Umbilical cord (tissue), 2 donors: ENCODE measurements at places on chromosomes 13 and 19. TPM values are rescaled to one million over a fixed set of nuclear protein-coding genes. Genes with fewer than 3 reads are reported as not detected.
A peak's percentile ranks its signal among the peaks of the same experiment; 100 is the strongest.

SIGLEC12 gene
- 5.3 TPM for total RNA-seq

- no peak for DNase-seq
Measured at GRCh38 chr19:8595651-8596050, 14.9 kb downstream of the ADAMTS10 start.

CEACAM7 gene
- 3.6 TPM for total RNA-seq

- peak; percentile 45 for DNase-seq
Measured at GRCh38 chr19:42466521-42467182, 23.9 kb upstream of the CXCL17 start.

ZNF284 gene
- total RNA-seq = 4.1 TPM

DNA sequence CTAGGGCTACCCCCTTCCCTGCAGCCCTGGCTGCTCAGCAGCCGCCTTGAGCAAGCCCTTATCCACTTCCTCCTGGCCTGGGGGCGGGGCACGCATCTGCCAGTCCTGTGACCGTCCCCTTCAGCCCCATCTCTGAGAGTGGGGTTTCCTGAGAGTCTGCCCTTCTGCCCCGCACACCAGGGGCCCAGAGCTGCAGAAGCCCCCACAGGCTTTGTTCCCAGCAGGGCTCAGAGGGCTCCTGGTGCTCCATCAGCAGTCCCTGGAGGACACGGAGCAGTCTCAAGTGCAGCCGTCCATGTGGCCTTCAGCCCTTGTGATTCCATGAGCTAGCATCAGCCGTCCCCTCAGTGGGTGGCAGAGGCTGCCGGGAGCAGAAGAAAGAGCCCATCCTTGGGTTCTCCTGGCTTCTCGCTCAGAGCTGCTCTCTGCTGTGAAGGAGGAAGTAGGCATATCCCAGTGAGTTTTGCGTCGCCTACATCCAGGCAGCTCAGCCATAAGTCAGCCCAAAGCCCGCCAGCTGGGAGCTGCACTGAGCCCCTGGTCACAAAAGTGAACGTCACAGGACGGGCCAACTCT is 16.3 kb downstream of the MYO9B start:
- no peak for DNase-seq

GRCh38 chr13:32376642-32377415 is 51.1 kb downstream of the N4BP2L1 start:
- no peak for DNase-seq

GRCh38 chr19:944171-944567 is 18.3 kb downstream of the ARID3A start:
- DNase-seq = peak; percentile 96

DNA sequence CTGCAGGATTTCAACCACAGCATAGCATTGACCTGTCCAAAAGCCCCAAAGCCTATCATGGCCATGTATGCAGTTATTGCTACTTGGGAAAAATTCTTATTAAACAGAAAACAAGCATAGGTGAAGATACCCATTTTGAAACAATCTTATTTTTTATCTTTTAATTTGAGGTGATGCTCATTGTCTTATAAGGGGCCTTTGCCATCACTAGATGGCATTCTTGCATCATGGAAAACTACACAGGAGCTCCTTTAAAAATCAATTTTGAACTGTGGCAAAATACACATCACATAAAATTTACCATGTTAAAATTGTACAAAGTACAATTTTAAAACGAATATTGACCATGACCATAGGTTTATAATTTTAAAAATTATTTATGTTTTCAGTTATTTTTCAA is 38.9 kb upstream of the ZNF835 start:
- DNase-seq = no peak

DNA sequence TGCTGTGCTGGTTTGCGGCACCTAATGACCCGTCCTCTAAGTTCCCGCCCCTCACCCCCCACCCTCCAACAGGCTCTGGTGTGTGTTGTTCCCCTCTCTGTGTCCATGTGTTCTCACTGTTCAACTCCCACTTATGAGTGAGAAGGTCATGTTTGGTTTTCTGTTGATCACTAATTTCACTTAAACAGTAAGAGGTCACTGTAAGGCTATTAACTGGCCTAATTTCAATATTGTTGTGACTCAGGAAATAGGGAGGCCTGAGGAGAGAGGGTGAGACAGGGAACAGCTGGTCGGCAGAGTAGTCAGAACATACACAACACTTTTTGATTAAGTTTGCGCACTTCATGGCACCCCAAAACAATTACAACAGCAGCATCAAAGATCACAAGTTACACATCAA is 15.6 kb downstream of the TUBGCP3 start:
- no peak for DNase-seq

- no peak for DNase-seq
Measured at GRCh38 chr19:17125062-17125727, 49.6 kb downstream of the MYO9B start.

GRCh38 chr13:90564096-90564495 is 783.4 kb upstream of the MIR17HG start:
- DNase-seq = no peak

DNA sequence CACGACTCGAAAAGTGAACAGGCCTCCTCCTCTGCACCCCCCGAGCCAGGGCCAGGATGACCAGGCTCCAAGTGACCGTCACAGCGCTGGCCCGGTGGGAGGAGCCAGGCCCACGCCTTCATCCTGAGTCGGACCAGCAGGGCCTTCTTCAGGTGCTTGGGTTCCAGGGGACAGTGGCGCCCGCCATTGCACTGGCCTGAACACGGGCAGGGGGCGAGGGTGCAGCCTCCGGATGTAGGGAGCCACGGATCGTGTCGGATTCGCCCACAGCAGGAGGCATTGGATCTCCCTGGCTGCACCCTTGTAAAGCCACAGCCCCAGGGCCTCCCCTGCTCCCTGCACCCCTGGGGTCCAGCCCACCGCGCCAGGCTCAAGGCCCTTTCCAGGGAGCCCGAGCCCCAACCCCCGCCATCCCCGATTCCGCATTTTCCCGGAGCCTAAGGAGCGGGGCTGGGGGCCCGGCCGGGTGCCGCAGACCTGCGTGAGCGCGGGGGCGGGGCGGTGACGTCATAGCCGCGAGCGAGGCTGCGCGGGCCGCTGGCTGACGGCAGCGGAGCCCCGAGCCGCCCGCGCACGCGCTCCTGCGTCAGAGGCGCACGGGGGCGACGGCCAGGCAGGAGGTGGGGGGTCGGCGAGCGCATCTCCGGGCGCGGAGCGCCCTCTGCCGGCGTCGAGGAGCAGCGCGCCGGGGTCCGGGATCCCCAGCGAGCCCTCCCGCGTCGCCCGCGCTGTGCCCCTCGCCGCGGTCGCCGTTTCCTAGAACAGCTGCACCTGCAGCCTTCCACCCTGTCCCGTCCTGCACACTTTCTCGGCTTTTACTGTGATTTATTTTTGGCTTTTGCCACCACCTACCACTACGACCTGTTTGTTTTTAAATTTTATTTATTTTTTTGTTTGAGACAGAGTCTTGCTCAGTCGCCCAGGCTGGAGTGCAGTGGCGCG is 1.5 kb upstream of the ATP5F1D start:
- peak; percentile 90 for DNase-seq

DNA sequence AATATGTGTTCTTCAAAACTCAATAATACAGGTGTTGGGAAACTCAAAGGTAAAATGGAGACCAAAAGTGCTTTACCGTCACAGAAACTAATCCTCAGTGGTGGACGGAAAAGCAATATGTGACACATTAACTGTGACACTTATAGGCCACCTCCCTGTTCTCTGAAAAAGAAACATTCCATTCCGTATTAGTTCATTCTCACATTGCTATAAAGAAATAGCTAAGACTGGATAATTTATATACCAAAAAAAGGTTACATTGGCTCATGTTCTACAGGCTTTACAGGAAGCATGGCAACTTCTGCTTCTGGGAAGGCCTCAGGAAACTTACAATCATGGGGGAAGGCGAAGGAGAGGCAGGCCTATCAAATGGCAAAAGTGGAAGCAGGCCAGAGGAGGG is 435.3 kb upstream of the HTR2A start:
- DNase-seq = no peak

GRCh38 chr13:96075953-96076543 is 13.9 kb upstream of the HS6ST3 start:
- DNase-seq = no peak

DNA sequence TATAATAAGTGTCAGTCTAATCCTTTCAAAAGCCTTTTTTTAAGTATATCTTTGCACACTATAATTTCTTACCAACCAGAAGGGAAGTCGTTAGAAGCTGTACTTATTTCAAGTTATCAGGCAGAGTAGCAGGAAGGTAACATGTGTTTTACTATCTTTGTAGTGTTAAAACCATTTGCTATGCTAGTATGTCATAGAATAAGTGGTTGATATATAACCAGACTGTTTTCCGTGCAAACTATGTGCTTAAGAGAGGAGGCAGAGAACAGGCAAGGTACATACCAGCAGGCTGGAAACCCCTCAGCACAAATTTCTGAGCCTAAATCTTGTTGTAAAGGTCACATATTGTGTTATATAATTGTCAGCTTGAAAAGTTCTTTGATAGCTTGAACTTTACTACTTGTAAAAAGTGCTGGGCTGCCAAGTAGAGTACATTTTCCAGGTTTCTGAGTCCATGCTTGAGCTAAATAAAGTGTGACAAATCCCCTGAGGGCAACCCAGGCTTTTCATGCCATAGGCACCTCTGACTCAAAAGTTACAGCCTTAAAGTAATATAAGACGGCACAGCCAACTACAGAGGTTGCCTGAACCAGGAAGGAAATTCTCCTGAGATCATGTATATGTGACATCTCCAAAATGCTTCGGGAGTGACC is 1297.4 kb downstream of the PCDH9 start:
- no peak for DNase-seq

DNA sequence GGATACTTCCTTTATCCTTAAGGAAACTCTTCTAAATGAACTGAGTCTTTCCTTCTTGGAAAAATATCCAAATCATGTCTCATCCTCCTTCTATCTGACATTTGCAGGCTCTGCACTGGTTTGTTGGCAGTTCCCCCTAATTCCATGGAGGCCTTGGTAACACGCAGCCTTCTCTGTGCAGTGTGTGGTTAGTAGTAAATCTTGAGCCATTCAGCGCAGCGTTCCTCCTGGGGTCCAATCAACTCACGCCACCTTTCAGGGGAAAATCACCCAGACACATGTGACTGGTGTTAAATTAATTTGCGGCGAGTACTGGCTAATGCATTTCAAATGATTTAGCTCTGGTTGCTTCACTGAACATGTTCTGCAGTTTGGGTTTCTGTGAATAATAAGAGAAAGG is 21.0 kb upstream of the CBY2 start:
- peak; percentile 32 for DNase-seq

GIPR gene
- total RNA-seq = 0.72 TPM

GRCh38 chr13:83048419-83048818 is 833.9 kb downstream of the SLITRK1 start:
- DNase-seq = no peak

DNA sequence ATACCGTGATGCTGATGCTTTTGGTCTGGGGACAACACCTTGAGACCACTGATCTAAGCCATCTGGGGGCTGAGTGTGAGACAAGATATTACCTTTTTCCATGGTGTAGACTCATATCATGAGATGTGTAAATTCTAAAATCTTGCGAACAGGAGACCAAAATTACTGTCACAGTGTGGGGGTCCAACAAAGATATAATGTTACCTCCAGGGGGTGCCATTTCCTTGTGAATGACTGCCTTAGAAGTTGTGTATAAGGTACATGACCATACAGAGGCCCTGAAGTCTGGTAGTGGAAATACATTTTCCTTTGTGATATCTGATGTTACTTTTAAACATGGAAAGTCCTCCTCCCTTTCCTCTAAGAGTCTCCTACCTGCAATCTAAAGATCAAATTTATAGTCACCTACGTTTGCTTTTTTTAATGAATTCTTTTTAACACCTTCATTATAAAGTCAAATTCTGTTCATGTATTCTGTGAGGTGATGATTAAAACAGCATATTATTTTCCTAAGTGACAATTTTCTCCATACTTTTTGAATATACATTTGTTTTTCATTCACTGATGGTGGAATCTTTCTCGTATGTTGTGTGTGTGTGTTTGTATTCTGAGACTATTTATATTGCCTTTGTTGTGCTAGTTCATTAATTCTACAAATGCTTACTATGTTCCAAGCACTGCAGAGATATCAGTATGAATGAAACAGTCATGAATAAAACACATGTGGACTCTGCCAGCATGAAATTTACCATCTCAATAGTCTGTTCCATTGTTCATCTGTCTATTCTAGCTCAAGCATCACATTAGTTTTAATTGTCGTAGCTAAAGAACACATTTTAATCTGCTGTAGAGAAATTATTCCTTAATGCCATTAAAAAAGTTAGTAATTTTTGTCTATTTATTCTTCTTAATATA is 113.7 kb downstream of the RFC3 start:
- peak; percentile 40 for DNase-seq

SLC1A6 gene
- 6.7 TPM for total RNA-seq

PLK5 gene
- not detected for total RNA-seq

ERICH6B gene
- not detected for total RNA-seq

C19orf47 gene
- 3.4 TPM for total RNA-seq

KLK2 gene
- 9.6 TPM for total RNA-seq

DNA sequence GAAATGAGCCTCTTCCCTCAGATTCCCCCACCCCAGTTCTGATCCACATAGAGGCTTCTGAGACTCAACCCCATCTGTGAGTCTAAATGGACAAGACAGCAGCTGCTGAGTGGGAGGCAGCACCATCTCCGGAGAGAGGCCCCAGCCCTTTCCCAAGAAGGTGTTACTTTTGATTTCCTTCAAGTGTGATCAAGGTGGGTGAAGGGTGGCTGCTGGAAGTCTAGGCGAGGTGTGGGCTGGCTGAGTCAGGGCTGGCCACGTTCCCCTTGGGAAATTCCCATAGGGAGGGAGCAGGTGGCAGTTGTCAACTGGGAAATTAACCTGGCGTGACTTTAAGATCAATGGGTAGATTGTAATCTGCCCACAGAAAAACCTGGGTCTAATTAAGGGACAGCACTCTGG is 148.0 kb downstream of the FOXO1 start:
- DNase-seq = no peak

- peak; percentile 77 for DNase-seq
Measured at GRCh38 chr13:40476175-40476958, 190.1 kb downstream of the FOXO1 start.

DMKN gene
- 11.8 TPM for total RNA-seq

- DNase-seq = no peak
Measured at GRCh38 chr13:112113348-112113747, 46.4 kb downstream of the SOX1 start.

LPAR2 gene
- 0.48 TPM for total RNA-seq

- no peak for DNase-seq
Measured at GRCh38 chr19:49932041-49932451, 2.7 kb upstream of the NUP62 start.

DNA sequence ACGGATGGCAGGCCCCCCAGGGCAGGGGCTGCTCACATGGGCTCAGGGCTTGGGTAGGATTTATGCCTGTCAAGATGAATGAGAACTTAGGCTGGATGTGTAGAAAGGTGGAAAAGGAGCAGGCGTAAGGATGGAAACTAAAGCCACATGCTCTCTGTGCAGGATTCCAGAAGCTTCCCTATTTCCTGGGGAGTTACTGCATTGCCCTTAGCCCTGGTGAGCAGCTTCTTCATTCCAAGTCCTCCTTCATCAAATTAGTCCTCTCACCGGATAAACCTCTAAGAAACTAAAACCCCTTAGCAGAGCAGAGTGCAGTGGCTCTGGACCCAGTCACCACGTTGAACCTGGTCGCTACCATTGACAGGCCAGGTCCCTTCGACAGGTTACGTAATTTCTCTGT is 7.4 kb downstream of the ATP12A start:
- no peak for DNase-seq

IGFL4 gene
- 3.4 TPM for total RNA-seq

FCER2 gene
- total RNA-seq = not detected

SHISA7 gene
- total RNA-seq = 1.2 TPM
